ENCODE measurements at places on chromosomes 16 and 17.

DNA sequence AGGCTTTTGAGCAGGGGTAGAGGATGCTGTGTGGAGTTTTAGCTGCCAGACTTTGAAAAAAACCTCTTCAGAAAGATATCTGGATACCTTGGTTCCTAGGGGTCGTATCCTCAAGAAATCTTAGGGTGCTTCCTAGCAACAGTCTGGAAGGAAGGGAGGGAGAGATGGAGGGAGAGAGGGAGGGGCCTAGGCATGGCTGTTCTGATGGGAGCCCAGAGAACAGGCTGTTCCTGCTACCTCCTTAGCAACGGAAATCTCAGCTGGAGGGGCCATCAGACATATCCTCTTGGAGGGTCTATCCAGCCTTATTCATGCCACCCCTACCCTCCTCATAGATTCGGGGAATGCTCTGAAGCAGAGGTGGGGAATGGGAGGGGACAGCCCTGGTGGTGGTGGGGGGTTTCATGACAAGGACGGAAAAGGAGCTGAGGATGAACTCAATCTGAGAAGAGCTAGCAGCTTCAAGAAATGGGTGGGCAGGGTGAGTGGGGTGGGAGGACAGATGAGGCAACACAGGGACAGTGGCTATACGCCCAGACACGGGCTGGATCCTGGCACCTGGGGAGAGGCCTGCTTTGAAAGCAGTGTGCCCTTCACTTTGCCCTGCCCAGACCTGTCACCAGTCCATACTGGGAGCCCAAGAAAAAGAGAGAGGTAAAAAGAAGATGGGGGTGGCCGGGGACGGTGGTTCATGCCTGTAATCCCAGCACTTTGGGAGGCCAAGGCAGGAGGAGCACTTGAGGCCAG lies 2.9 kb upstream of the THRA start:
- no peak for DNase-seq

DNA sequence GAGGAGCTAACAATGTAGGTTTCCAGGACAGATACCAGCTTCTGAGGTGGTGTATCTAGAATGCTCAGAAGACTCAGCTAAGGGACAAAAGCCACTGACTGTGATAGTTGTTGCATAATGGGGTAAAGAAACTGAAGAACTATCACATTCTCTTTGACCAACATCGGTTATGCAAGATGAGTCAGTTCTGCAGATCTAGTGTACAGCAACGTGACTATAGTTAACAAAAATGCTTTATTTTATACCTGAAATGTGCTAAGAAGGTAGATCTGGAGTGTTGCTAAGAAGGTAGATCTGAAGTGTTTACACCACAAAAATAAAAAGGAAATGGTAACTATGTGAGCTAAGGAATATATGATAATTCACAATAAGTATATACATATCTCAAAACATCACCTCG lies 2.5 kb downstream of the KRTAP9-6 start:
- no peak for DNase-seq

DNA sequence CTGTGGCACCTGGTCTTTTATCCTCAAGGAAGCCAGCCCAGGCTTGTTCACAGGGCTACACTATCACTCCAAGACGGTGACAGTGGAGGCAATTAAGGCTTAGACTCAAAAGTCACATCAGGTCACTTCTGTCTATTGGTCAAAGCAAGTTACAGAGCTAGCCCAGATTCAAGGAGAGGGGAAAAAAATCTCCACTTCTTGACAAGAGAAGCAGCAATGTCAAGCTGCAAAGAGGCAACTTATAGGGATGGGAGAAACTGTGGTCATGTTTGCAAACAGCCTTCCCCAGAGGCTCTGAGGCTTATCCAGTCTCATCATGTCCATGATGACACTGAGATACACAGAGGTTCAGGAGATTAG lies 31.6 kb downstream of the SERPINF1 start:
- DNase-seq: no peak

- no peak for DNase-seq
These were observed 25.6 kb downstream of the RNF135 start for GRCh38 chr17:30996486-30996885.

All from cardiac septum (tissue), 1 donor.